SJCRH30 (cell line): ENCODE measurements at places on chromosomes 4 and X.

DNA sequence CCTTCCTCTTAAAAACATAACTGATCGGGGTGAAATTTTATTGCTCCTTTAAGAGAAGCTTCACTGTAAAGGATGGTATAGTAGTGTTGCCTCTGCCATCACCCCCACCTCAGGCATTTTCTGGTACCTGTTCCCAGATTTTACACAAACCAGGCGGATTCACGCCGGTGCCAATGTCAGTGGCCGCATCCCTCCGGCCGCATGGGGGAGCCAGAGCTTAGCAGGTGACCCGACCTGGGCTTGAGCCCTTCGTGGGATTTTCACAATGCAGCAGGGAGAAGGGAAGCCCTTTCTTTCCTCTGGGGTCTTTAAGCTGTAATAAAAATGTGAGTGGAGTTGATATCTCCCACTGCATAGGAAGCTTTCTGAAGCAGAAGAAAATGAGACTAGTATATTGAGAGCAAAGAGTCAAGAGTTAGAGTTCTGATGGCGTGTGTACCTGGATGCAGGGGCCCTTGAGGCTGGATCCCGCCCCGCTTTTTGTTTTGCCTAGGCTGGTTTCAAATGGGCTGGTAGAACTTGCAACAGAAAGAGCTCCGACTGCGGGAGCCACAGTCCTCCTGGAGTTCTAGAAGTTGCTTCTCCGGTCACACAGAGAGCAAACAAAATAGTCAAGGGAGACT is 59.4 kb downstream of the POLR2B start:
- DNase-seq, result peak; percentile 62

GRCh38 chr4:157057218-157057617 is 18.7 kb upstream of the GLRB start:
- no peak for DNase-seq

DNA sequence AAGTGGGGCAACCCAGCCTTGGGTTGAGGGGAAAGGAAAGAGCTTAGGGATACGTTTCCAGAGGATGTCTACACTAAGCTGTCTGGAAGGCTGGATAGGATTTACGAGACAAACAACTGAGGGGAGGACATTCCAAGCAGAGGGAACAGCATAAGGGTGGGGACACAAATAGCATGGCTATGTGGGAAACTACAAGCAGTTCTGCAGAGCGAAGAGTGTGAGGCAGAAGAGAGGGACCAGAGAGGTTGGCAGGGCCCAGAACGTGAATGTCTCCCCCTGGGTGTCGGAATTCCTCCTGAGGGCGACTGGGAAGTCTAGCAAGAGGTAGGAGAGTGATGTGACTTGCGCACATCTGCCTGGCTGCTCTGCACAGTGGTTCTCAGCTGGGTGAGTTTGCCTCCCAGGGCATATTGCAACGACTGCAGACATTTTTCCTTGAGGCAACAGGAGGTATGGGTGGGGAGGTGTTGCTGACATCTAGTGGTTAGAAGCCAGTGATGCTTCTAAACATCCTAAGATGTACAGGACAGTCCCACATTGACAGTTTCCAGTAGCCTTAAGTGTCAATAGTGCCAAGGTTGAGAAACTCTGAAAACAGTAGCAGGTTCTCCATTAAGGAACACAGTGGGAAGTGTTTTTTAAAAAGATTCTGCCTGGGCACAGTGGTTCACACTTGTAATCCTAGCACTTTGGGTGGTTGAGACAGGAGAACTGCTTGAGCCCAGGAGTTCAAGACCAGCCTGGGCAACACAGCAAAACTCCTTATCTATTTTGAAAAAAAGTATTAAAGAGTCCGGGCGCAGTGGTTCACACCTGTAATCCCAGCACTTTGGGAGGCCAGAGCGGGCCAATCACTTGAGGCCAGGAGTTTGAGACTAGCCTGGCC is 9.2 kb downstream of the NDUFA1 start:
- DNase-seq, result peak; percentile 78

- no peak for DNase-seq
These were observed 2026.1 kb upstream of the TENM3 start for GRCh38 chr4:180217070-180217469.

DNA sequence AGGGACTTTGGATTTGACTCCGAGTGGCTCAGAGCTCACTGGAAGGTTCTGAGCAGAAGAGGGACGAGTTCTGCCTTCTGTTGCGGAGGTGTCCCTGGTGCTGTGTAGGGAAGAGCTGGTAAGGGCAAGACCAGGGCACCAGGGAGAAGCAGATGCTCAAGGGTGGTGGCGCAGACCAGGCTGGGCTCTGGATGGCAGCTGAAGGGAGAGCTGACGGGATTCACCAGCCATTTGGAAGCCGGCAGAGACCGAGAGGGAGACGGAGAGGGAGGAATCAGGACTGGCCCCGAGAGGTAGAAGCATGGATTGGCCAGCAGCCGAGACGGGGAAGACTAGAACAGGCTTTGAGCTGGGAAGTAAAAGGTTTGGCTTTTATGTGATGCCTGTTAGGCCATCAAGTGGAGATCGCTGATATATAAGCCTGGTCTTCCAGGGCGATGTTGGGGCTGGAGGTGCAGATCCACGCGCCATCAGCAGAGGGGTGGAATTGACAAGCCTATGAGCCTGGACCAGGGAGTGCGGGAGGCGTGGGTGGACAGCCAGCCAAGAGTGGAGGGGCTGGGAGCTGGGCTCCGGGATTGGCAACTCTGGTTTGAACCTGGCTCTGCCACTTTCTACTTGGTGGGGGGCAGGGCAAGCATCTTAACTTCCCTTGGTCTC is 43.4 kb downstream of the ADRA2C start:
- no peak for DNase-seq

- DNase-seq, result no peak
These were observed 16.3 kb downstream of the OFD1 start for GRCh38 chrX:13750812-13751211.

DNA sequence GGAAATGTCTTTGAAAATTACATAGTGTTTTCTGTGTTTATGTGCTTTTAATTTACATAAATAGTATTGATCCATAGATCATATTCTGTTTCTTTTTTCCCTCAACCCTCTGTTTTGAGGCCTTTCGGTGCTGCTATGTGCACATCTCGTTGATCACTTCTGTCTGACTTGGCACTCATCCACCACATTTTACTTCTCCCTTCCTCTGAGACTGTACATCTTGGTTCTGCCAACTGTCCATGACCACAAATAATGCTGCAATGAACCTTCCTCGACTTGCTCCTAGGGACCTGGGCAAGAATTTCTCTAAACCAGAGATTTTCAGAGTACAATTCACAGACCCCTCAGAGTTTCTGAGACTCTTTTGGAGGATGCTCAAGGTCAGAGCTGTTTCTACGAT is 74.4 kb downstream of the RTL5 start:
- no peak for DNase-seq

DNA sequence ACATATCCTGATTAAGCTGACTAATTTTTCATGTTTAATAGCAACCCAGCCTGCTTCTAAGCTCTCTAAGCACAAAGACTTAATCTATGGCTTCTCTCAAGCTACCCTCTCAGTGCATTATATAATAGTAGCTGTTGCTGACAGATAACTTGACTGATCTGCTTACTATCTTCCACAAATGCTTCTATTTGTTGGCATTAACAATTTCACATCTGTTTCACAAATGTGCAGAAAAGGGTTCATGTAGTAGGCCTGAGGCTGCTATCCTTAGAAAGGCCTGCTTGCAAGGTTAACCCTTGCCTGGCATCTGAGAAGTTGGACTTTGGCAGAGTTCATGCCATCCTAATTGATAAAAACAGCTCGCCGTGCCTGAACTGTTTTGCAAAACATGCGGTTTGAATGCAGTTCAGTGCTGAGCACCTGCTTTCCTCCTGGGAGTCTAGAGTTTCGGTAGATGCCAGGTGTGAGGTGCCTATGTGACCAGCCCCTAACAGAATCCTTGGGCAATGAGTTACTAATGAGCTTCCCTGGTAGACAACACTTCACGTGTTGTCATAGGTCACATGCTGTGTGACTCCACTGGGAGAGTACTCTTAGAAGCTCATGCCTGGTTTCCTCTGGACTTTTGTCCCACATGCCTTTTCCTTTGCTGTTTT is 68.4 kb downstream of the NSG1 start:
- DNase-seq, result no peak

DNA sequence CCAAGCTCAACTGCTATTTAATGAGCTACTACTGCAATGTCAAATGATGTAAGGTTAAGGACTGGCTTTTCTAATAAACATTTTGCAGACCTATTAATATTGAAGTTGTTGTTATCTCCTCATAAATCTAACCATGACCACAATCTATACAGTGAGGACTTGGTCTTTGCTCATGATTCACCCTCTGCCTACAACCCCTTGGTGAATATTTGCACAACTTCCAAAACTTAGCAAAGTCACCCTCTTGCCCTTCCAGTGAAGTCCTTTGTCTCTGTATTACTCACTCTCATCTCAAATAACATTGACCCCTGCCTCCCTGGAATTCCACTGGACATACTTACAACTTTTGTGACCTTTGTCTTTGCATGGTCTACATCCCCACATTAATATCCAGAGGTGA is 204.5 kb downstream of the KCNIP4 start:
- no peak for DNase-seq
